ENCODE measurements at places on chromosomes 16 and 17. TPM values are rescaled to one million over a fixed set of nuclear protein-coding genes. Genes with fewer than 3 reads are reported as not detected.
A peak's percentile ranks its signal among the peaks of the same experiment; 100 is the strongest.

DNA sequence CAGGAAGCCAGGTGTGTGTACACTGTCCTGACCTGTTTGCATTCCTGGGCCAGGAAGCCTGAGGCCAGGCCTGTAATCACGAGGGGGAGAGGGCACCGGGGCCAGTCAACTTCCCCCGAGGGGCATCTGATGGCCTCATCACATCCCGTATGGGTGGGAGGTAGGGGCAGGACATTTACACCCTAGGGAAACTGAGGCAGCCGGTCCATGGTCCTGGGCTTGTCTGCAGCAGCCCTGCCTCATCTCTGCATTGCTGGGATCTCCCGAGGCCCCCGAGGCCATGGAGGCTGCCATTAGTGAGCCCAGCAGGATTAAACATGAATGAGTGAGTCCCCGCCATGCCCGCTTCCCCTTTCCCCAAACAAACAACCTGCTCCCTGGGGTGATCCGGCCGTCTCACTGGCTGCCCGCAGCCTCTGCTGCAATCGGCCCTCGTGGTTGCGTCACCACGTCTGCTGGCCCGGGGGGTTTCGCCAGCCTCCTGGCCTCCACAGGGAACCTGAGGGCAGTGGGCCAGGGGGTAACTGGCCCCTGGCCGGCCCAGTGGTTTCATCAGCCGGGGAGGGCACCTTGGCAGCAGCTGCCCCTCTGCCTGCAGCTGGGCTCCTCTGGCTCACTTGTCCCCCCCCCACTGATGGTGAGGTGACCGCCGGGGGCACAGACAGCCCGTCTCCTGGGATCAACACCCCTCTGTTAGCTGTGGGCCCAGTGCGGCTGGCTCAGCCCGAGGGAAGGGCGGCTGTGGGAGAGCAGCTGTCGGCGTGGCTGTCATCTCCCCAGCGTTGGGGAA is 88.3 kb upstream of the GSE1 start:
- H3K27me3 ChIP-seq, result no peaks in the 10 kb centered on the region
- H3K36me3 ChIP-seq, result no peaks in the 10 kb centered on the region
- peaks cover 51% of the 10 kb centered on the region for H3K4me1 ChIP-seq

DNA sequence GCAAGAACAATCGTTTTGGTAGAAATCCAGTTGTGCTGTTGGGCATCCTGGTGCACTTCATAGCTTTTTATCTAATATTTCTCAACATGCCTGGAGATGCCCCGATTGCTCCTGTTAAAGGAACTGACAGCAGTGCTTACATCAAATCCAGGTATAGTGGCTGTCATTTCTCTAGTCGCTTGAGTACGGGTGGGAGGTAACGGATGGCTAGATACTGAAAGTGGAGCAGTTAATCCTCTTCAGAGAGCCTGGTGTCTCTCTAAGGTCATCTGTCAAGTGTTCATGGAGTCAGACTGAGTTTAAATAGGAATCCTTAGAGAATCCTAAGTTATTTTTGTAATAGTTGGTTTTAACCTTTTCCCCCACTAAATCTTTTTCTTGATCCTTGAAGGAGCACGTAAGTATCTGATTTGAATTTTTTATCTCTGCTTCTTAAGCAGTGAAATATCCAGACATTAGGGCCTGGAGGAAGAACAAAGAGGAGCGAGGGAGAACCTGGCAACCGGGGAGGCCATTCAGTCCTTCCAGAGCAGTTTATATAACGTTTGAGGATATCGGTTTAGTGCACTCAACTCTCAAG is 37.2 kb downstream of the MFSD11 start:
- no peaks in the 10 kb centered on the region for H3K27me3 ChIP-seq
- H3K36me3 ChIP-seq, result peaks cover 82% of the 10 kb centered on the region
- H3K4me1 ChIP-seq, result peaks cover 7% of the 10 kb centered on the region
- no peak for DNase-seq
- H3K27ac ChIP-seq, result no peak overlapping the region

DNA sequence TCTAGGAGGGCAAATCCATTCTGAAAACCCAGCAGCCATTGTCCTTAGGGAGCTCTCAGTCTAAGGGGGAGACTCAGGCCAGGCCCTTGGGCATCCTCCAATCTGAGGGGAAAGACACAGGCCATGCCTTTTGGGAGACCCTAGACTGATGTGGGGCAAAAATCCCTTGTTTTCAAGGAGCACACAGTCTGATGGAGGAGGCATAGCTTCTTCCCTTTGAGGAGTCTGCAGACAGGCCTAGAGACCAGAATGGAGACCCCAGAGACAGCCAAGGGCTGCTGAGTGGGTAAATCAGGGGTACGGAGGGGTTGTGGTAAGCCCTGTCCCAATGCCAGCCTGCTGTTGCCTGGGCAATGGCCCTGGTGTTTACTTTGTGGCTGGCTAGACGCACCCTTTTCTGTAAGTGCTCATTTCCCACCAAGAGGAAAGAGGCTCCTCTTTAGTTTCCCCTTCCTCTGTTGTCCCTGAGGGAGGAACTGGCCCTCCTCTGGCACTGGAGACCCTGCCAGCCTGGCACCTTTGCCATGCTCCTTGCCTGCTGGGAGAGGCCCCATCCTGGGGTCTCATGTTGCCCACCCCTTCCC is 19.3 kb downstream of the ARHGAP23 start:
- H3K36me3 ChIP-seq, result no peaks in the 10 kb centered on the region
- peaks cover 3% of the 10 kb centered on the region for H3K27me3 ChIP-seq
- peaks cover 54% of the 10 kb centered on the region for H3K4me1 ChIP-seq
- peak overlapping the region; percentile 68 for H3K27ac ChIP-seq
- DNase-seq, result no peak

GRCh38 chr16:23691483-23692189 is 12.9 kb downstream of the PLK1 start:
- H3K27me3 ChIP-seq, result no peaks in the 10 kb centered on the region
- H3K4me3 ChIP-seq, result no peak overlapping the region
- H3K4me1 ChIP-seq, result no peaks in the 10 kb centered on the region
- DNase-seq, result no peak

GRCh38 chr17:14307560-14308024 is 6.7 kb downstream of the HS3ST3B1 start:
- H3K27me3 ChIP-seq, result peaks cover 62% of the 10 kb centered on the region
- DNase-seq, result no peak
- H3K36me3 ChIP-seq, result no peaks in the 10 kb centered on the region
- peaks cover 36% of the 10 kb centered on the region for H3K4me1 ChIP-seq

- H3K27ac ChIP-seq, result peak overlapping the region; percentile 89
- H3K4me3 ChIP-seq, result no peak overlapping the region
- H3K4me1 ChIP-seq, result peaks cover 13% of the 10 kb centered on the region
- no peaks in the 10 kb centered on the region for H3K27me3 ChIP-seq
Measured at GRCh38 chr16:90081606-90081970, 4.5 kb upstream of the PRDM7 start.

GRCh38 chr17:50354776-50355175 is 8.8 kb downstream of the XYLT2 start:
- H3K36me3 ChIP-seq, result peaks cover 69% of the 10 kb centered on the region
- H3K27ac ChIP-seq, result no peak overlapping the region
- DNase-seq, result no peak
- no peaks in the 10 kb centered on the region for H3K27me3 ChIP-seq
- no peaks in the 10 kb centered on the region for H3K4me1 ChIP-seq

- no peak for DNase-seq
- H3K4me1 ChIP-seq, result no peaks in the 10 kb centered on the region
- peaks cover 7% of the 10 kb centered on the region for H3K27me3 ChIP-seq
- H3K27ac ChIP-seq, result no peak overlapping the region
- no peak overlapping the region for H3K4me3 ChIP-seq
Measured at GRCh38 chr16:89618109-89618998, 4.9 kb downstream of the DPEP1 start.

GRCh38 chr16:86570558-86571529 is 4.2 kb downstream of the FOXC2 start:
- H3K4me1 ChIP-seq, result peaks cover 10% of the 10 kb centered on the region
- peaks cover 100% of the 10 kb centered on the region for H3K27me3 ChIP-seq
- H3K4me3 ChIP-seq, result no peak overlapping the region
- DNase-seq, result no peak
- no peaks in the 10 kb centered on the region for H3K36me3 ChIP-seq

DNA sequence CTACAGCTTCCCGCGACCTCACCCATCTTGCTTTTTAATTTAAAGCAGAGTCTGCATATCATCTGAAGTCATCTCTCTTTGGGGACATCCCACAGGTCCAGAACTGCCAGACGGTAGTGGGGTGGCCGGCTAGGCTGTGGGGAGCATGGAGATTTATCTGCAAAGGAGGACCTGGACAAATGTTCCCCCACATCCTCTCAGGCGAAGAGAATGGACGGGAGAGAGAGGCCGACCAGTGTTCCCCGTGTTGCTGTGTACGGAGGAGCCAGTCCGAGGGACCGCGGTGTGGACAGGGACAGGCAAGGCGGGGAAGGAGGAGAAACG is 665 bp upstream of the MT1M start:
- H3K4me1 ChIP-seq, result peaks cover 34% of the 10 kb centered on the region
- peaks cover 45% of the 10 kb centered on the region for H3K27me3 ChIP-seq
- H3K4me3 ChIP-seq, result peak overlapping the region; percentile 61

DNA sequence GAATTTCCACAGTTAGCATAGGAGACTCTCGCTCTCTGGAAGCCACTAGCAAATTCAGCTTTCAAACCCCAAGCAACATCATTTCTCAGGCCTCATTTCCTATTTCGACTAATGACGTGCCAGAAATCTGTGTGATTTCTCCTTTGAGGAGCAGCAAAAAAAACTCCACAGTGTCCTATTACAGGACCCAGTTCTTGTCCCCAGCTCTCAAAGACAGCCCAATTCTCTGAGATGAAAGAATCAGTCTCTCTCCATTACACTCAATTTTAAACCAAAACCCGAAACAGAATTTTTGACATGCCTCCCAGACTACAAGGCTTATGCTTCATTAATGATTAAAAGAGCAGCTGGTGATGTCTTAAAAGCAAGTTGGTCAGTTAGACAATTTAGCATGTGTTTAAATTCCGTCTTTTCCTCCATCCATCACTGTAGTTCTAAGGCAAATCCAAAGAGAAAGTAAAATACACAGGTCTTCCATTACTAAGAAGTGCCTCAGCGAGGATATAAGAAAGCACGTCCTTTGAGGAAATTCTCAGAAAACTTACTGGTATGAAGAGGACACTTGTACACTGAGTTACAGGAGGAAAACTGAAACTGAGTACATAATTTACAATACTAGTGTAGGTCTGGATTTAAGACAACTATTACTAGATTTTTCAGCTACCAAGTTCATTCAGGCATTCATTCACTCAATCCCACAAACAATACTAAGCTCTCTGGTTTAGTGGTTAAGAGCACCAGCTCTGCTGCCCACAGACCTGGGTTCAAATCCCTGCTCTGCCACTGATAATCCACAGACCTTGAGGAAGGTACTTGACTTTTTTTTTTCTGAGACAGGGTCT is 12.5 kb downstream of the TOM1L2 start:
- peaks cover 3% of the 10 kb centered on the region for H3K36me3 ChIP-seq
- DNase-seq, result no peak
- H3K4me1 ChIP-seq, result peaks cover 45% of the 10 kb centered on the region
- peak overlapping the region; percentile 28 for H3K4me3 ChIP-seq
- peak overlapping the region; percentile 59 for H3K27ac ChIP-seq

DNA sequence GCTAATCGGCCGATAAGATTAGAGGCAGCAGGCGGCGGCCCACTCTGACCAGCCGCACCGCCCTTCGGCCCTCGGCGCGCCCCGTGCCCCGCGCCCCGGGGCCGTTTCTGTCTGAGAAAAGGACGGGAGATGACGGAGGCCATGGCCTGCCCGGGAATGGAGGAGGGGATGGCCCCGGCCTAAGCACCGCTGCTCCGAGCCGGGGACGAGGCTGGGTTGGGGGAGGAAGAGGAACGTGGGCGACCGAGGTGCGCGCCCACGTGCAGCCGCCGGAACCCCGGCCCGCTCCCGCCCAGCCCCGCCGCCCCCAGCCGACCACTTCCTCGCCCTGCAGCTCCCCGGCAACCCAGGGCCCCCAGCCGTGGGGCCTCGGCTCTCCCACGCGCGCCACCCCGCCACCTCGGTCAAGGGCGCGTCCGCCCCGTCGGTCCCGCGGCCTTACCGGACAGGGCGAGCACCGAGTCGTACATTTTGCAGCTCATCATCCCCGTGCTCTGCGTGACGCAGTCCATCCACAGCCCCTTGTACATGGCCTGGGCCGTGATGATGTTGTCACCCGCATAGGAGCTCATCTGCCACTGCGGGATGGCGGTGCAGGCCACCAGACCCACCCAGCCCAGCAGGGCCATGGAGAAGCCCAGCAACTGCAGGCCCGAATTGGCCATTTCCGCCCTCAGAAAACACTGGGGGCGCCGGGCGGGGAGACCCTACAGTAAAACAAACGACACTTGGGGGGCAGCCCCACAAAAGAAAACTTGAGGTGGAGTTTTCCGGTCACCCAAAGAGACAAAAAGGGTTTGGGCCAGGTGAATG is 693 bp downstream of the CLDN7 start:
- peak; percentile 55 for DNase-seq
- peaks cover 26% of the 10 kb centered on the region for H3K36me3 ChIP-seq
- H3K27ac ChIP-seq, result peak overlapping the region; percentile 88

GRCh38 chr16:11213799-11214198 is 42.2 kb downstream of the SOCS1 start:
- H3K4me1 ChIP-seq, result no peaks in the 10 kb centered on the region
- no peak overlapping the region for H3K27ac ChIP-seq
- DNase-seq, result no peak
- no peak overlapping the region for H3K4me3 ChIP-seq

DNA sequence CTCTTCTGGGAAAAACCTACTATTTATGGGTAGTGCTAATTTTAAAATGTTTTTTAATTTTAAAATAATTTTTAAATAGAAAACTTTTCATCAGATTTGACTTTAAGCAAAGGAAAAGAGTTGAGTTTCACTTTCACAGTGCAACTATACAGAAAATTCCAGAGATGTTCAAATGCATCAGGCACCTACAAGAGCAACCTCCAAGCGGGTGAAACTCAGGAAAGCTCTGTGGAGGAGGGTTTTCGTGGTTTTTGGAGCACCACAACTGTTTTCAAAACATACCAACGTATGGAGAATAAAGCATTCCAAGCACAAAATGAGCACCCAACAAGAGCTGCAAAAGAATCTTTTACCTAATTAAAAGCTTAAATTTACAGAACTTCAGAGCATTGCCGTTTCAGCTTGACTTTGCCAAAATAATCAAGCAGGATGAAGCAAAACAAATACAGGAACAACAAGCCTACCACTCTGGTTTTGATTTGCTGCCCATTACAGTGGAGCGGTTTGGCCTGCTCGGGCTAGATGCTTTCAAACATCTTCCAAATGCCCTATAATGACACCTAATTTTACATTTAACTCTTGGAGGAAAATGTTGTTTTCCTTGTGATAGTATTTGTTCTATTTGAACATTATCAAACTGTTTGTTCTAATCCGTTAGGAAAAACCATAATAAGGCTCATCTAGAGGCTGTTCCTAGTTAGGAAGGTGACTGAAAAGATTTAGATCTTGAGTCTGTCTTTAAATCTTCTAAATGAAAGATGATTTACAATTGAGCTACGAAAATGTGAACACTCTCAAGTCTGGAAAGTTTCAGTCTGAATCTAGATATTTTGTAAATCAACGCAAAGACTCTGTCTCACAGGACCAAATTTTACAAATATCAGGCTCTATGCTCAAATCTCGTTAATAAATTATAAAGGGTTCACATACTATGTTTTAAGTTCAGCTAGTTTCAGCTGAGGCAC is 34.5 kb downstream of the NACA2 start:
- H3K4me1 ChIP-seq, result no peaks in the 10 kb centered on the region
- no peak for DNase-seq

The ZNF500 gene
- total RNA-seq, result 13.4 TPM

The WWP2 gene
- 83.7 TPM for total RNA-seq

The MYO15A gene
- 3.3 TPM for total RNA-seq

The USP7 gene
- total RNA-seq, result 87.5 TPM

The RAB40B gene
- total RNA-seq, result 10.2 TPM

The MCRIP1 gene
- total RNA-seq, result 69.2 TPM

The MFSD6L gene
- total RNA-seq, result 0.95 TPM

The HOXB5 gene
- total RNA-seq, result 3.9 TPM
